ENCODE measurements at places on chromosomes 6 and 20.

DNA sequence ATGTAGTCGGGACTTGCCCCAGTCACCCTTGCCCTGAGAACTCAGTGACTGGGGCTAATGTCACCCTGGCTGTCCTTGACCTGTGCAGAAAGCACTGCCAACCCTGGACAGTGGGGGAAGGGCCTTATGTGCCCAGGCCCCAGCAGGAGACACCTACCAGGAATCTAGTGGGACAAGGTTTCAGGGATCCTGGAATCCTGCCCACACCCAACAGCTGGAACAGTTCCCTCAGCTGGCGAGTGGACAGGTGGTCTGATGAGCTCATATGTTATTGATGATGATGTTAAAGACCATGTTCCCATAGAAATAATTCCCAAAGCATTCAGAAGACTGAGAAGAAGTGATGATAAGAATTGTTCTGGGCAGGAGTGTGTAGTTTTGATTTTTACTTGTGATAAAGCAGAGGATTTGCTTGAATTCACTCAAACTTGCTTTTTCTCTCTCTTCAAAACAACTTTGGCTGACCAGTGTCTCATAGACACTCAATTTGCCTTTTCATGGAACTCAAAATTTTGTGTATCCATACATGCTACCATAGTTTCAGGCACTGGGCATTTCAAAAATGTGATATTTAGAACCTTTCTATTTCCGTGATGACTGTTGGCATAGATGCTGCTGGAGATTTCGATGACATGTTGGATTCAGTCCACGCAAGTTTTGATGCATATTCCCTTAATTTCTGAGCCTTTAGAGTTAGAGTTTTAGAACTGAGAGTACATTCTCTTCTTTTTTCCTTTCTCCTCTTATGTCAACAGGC lies 79.3 kb downstream of the SLC22A3 start:
- DNase-seq, result no peak

DNA sequence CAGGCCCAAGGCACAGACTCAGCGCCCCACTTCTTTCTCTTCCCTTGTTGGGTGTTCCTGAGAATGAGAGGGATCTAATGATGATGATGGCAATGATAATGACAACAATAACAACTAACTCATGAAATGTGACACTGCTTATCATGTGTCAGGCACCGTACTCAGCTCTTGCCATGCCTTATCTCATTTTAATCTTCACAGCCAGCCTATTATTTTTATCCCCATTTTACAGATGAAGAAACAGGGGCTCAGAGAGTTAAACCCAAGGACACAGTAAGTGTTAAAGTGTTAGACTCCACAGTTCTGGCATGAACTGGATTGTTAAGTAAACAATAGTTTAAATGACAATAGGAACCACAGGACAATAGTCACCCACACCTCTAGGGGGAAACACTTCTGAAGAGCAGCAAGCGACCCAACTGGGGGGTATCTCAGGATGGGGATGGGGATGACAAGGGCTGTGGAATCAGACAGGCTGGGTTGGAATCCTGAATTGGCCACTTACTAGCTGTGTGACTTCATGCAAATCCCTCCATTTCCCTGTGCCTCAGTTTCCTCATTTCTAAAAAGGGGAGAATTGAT lies 12.5 kb downstream of the RSPH9 start:
- no peak for DNase-seq

DNA sequence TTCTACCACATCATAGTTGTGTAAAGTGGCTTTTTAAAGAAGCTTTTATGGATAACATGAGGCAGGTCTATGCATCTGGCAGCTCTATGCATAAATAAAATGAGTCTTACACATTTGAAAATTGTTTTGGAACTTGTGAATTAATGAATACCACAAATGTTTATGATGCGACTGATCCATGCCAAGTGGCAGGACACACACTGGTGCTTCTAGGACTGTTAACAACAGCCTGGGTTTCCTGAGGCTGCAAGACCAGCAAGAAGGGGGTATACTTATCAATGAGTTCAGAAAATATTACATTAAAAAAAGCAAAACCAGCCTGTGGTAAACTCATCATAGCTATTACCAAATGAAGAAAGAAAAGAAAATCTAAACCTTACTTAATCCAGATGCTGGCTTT lies 212.9 kb upstream of the PDE10A start:
- DNase-seq, result no peak

GRCh38 chr20:17572034-17572638 lies 2.3 kb downstream of the DSTN start:
- DNase-seq, result no peak

DNA sequence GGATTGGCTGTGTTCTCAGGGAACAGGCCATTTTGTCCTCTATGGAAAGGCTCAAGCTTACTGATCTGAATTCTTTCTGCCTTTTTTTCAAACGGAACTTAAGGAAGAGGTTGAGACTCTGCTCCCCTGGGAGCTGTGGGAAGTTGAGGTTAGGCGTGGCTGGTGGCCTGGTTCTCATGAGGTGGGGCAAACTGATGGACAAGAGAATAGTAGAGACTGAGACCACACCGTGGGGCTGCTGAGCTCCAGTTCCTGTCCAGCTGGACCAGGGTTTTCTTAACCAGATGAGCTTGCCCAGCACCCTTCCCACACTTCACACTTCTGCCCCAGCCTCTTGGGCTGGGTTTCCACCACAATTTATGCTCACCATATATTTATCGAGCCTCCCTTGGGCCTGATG lies 6.1 kb downstream of the AP5S1 start:
- no peak for DNase-seq

DNA sequence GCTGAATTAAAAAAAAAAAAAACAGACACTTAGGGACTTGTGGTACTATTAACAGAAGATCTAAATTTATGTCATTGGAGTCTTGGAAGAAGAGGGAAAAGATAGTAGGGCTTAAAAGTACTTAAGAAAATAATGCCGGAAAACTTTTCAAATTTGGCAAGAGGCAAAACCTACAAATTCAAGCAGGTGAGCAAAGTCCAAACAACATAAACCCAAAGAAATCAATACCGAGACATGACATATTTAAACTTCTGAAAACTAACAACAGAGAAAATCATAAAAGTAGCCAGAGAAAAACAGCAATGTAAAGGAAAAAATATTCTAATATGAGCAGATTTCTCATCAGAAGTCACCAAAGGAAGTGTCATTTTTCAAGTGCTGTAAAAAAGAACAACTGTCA lies 44.4 kb downstream of the EPM2A start:
- DNase-seq, result no peak

GRCh38 chr20:35297740-35298139 lies 5.5 kb upstream of the FAM83C start:
- no peak for DNase-seq

DNA sequence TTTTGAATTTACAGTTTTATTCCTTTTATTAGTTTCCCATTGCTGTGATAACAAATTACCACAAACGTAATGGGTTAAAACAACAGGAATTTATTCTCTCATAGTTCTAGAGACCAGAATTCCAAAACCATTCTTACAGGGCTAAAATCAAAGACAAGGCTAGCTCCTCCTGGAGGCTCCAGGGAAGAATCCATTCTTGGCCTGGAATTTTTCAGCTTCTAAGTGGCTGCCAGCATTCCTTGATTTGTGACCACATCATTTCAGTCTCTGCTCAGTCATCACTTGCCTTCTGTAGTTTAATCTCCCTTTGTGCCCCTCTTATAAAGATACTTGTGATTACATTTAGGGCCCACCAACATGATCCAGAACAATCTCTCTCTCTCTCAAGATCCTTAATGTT lies 897 bp upstream of the SEL1L2 start:
- no peak for DNase-seq

DNA sequence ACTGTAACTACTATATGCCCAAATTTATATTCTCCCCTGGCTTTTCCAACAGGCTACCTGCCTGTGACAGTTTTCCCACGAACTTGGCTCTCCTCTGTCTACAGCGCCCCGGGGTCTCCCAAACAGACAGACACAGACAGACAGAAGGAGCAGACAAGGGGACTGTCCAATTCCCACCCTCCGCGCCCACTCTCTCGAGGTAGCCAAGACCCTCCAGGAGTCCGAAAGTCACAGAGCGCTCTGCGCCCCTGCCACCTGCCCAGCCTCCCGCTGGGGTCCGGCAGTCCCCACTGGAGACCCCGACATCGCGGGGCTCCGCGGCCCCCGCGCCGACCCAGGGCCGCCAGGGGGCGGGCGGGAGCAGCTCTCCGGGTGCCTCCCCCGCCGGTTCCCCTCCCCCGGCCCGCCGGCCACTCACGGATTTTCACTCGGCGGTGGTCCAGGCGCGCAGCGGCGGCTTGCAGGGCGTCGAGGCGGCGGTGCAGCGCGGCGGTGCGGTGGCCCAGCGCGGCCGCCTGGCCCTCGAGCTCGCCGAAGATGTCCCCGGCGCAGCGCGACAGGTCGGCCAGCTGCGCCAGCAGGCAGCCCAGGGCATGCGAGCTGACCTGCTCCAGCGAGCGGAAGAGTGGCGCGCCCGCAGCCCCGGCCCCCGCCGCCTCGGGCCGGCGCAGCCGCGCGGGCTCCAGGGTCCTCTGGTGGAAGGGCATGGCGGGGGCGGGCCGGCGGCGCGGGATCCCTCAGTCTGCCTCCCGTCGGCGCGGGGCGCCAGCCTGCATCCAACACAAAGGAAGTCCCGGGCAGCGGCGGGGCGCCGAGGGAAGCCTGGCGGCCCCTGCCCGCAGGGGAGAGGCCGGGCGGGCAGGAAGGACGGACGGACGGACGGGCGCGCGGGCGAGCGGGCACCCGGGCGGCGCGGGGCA lies 81.3 kb upstream of the CCDC28A start:
- DNase-seq, result peak; percentile 27

DNA sequence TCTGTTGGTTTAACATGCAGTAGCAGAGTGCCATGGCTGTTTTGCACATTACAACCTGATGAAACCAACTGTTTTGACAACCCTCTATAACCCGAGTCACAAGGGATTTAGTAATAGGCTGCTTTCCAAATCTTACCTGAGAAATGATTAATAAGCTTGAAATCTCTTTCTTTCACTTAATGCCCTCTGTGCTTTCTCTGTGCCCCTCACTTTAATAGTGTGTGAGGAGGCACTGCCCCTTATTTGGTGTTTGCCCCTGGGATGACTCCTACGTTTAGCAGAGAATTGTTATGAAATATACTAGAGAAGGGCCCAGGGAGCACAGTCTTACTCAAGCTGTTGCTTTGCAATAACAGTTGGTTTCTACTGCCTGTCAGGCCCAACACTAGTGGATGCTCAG lies 31.0 kb upstream of the PTCHD4 start:
- no peak for DNase-seq

DNA sequence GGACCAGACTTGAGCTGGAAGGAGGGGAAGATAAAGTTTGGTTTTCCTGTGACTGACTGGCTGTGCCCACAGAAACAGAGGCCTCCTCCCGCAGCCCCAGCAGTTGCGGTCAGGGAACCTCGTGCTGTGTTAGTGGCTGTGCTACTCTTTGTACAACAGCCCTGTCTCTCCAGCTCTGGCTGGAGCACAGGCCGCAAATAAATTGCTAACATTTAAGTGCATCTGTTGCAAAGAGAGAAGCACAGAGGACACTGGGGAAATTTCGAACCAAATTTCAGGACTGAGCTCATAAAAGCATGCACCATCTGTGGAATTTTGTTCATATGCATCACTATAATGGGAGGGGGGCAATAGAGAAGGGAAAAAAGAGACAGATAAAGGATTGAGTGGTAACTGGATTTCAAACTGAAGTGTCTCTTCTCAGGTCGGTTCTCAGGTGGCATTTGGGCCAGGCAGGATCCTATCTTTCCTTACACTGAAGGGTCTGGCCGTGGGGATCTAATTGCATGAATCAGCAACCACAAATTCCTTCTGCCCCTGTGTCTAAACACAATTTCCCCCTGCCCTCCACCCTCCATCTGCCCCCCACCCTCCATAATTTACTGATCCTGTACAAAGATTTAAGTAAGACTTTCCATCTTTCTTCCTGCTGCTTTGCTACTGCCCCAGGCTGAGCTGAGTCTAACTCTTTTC lies 88.9 kb upstream of the ATXN1 start:
- no peak for DNase-seq

DNA sequence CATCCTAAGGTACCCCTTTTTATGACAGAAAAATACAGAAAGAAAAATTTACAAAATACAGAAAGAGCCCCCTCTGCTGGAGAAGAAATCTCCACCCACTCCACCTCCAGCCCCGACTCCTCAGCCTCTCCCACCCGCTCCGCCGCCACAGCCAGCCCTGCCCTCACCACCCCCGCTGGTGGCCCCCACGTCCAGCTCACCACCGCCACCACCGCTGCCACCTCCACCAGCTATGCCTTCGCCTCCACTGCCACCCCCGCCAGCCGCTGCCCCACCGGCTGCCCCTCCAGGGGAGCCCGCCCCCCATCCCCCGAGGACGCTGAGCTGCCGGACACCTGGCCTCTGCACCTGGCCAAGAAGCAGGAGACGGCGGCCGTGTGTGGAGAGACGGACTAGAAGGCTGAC lies 17.7 kb downstream of the WFDC2 start:
- no peak for DNase-seq

DNA sequence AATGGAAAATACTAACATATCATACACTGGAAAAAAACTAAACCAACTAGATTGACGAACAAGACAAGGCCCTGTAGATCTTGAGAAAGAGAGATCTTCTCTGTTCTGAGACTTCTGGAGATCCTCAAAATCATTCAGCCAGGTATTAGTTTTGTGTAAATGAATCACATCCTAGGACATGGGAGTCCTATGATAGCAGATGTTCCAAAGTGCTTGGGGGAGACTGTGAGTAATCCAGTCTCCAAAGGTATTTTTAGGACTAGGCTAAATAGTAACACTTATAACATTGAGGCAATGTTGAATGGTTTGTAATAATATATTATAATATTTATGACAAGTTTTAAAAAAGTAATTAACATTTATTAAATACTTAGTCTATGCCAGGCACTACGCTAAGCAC lies 275.0 kb downstream of the BTBD9 start:
- DNase-seq, result no peak

DNA sequence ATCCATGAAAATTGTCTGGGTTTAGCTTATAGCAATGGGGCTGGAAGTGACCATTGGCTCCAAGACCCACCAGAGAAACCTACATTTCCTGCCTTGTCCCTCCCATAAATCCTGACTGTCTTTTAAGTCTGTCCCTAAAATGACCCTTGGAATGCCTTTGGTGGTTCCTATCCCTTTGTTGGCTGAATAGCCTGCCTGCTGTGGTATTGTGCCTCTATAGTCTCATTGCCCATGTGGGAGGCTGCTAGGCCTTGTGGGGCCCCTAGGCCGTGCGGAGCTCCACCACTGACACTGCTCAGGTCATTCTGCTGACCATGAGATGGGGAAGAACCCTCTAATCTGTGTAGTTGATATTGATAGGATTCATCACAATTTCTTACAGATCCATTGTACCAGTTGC lies 43.3 kb downstream of the SCP2D1 start:
- DNase-seq, result no peak

- DNase-seq, result no peak
Observed at GRCh38 chr20:50861012-50861411, 66.2 kb downstream of the BCAS4 start.

All from stimulated activated CD4-positive, alpha-beta T cell treated with anti-CD3 and anti-CD28 coated beads, Interleukin-12 subunit alpha, Interleukin-12 subunit beta, amount 100 ng/mL, for 48 hours (primary cell).